D721Med (cell line): ENCODE measurements at places on chromosomes 7 and 10.

GRCh38 chr7:123437447-123437995, 96.9 kb downstream of the IQUB start:
- no peak for DNase-seq

DNA sequence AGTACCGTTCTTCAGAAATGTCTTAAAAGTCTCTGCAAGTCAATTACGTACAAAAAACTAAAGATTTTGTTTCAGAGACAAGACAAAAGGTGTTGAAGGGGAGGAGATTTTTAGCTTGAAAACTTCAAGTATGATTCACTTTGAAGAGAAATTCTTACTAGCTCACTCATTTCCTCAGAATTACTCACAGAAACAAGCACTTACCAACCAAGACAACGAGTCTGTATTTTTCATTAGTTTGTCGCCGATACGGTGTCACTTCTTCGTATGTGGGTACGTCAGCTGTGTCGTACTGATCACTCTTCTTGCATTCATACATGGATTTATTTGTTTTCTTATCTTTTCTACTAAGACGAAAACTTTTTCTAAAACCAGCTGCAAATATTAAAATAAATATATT, 90.6 kb upstream of the ODAD2 start:
- no peak for DNase-seq

DNA sequence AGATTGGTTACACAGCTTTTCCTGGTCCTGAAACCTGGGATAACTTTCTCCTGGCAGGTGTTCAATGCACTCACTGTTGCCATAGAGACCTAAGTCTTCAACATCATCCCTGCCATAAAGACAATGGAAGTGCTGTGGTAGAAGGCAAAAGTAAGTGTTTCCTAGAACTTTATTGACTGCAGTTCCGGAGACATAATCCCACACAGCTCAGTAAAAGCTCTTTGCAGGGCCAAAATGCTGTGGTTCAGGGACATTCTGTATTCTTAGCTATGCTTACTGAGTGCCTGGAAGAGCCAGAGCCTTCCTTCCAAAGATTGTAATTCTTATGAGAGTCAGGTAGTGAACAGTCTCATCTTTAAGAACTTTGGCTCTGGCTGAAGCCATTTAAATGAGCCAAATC, 5.3 kb downstream of the WIPF3 start:
- DNase-seq = no peak

DNA sequence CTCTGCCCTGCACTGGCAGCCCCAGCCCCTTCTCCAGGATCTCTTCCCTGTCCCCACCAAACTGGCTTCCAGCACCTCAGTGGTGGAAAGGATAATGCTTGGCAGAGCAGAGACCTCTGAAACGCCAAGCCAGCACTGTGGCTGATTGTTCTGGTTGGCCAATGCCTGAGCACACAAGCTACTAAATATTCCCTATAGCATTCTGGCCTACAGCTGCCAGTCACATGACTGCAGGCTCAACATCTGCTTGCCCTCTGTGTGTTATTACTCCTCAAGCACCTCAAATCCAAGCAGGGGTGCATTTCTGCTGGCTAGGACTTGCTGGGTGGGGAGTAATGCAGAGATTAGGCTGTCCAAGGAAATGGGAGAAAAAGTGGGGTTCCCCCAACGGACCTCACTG, 6.1 kb downstream of the TBATA start:
- no peak for DNase-seq

DNA sequence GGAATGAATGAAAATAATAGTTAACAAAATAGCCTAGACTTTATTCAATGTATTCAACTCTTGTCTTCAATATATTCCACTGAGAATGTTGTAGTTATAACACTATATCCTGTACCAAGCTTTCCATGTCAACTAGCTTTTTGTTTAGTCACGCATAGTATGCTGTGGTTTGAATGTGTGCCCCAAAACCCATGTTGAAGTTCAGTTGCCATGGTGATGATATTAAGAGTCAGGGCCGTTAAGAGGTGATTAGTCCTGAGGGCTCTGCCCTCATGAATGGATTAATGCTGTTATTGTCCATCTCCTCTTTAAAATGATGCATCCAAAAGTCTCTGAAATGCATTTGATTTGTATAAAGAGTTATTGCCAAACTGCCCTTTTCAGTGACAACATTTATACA, 887.6 kb downstream of the NRG3 start:
- no peak for DNase-seq

DNA sequence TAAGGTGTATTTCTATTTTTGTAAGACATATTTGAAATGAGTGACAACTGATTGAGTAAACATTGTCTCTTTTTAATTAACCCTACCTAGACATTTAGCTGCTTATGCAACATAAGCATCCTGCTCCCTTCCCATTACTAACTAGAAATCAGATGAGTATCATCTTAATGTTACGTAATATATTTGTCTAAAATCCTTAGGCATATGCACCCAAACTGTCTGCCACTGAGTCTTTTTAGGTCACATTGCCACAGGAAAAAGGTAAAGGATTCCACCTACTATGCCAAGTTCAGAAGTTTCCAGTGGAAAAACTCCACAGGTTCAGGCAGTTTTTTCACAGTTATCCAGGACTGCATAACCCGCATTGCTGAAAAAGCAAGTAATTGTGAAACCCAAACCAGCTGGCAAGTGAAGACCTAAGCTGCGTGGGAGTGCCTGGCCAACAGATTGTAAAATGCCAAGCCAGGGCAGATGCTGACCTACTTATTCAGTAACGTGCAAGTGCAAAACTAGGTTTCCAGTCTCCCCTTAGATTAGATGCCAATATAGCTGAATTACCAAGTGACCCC, 983.7 kb downstream of the GATA3 start:
- DNase-seq = no peak

GRCh38 chr10:113733635-113734034, 17.8 kb upstream of the PLEKHS1 start:
- DNase-seq = no peak

- DNase-seq = no peak
Observed at GRCh38 chr10:125708971-125709503, 10.5 kb upstream of the EDRF1 start.

GRCh38 chr7:88361357-88361756, 54.7 kb upstream of the STEAP4 start:
- DNase-seq = no peak

DNA sequence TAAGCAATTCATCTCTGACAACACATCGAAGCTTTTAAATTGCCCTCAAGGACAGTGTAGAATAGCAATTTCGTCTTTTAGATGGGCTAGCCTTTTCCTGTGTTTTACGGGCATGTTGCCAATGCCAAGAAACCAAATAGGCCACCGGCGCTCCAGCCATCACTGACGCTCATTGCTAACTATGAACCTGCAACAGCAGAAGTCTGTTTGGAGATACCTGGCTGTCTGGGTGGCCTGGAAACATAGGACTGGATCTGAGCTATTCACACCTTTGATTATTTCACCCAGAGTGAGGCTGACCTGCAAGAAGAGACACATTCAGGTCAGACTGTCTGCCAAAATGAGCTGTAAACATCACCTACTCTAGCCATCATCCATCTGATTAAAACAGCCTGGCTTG, 12.0 kb downstream of the KPNA7 start:
- no peak for DNase-seq

GRCh38 chr7:155490697-155491628, 33.0 kb downstream of the EN2 start:
- no peak for DNase-seq

DNA sequence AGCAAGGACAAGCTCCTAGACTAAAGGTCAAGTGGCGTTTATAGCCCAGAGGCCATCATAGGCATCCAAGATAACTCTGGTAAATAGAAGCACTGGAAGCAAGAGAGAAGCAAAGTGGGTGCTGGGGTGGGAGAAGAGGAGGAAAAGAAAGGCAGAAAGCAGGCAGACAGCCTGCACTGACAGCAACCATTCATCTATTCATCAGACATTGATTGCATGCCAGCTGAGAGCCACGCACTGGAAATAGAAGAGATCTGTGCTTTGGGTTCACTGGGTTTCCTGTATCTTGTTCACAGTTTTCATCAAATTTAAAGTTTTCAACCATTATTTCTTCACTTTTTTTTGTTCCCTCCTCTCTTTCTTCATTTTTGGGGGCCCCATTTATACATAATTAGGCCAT, 4.7 kb upstream of the SLIT1 start:
- DNase-seq = no peak

GRCh38 chr7:95875519-95875918, 103.2 kb downstream of the DYNC1I1 start:
- no peak for DNase-seq

GRCh38 chr7:12244694-12245093, 33.6 kb downstream of the TMEM106B start:
- no peak for DNase-seq

DNA sequence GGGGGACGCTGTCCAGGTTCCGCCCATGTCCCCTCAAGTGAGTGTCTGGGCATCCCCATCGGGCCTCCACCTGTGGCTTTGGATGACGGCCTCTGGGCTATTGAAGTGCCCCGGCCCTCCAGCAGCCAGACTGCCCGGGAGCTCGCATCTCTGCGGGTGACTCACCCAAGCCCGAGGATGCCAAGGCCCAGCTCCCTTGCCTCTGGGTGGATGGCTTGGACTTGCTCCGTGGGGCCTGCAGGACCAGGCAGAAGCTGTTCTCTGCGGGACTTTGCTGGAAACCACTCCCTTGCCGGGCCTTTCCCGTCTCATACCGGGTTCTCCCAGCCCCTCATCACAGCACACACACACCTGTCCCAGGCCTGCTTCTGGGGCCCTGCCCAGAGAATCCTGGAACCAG, 22.4 kb downstream of the DPYSL4 start:
- no peak for DNase-seq

DNA sequence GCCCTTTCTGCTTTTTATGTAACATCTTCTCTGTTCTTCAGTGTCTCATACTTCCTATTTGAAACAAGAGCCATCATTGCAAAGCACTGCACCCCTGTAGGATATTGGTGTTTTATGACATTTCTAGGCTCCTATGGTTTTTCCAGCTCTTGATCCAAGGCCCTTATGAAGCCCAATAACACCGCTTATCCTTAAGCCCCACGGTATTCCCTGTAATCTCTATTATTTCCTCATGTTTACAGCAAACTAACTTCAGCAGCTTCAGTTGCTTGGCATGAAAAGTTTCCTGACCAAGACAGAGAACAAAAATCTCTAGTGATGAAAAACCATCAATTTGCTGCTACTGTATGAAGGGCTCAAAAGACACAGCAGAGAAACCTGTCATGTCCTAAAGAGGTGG, 34.1 kb upstream of the TES start:
- no peak for DNase-seq

DNA sequence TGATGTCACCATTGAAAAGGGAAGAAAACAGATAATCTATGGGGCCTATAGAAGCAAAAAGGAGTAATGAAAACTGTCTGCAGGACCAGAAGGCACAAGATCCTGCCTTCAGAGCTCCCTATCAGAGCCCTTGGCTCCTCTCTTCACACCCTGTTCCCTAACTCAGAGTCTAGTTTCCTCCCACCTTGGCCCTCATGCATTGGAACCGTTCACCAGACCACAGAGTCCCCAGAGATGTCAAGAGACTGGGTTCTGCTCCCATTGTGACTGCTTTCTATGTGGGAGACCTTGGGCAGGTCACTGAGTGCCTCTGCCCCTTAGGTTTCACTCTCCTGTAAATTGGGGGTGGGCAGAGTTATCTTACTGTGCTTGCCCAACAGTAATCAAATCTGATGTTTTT, 80.1 kb upstream of the RPA3 start:
- no peak for DNase-seq

GRCh38 chr7:50205011-50205410, 99.5 kb upstream of the IKZF1 start:
- no peak for DNase-seq

- DNase-seq = no peak
Observed at GRCh38 chr10:282294-283139, 147.3 kb downstream of the ZMYND11 start.

DNA sequence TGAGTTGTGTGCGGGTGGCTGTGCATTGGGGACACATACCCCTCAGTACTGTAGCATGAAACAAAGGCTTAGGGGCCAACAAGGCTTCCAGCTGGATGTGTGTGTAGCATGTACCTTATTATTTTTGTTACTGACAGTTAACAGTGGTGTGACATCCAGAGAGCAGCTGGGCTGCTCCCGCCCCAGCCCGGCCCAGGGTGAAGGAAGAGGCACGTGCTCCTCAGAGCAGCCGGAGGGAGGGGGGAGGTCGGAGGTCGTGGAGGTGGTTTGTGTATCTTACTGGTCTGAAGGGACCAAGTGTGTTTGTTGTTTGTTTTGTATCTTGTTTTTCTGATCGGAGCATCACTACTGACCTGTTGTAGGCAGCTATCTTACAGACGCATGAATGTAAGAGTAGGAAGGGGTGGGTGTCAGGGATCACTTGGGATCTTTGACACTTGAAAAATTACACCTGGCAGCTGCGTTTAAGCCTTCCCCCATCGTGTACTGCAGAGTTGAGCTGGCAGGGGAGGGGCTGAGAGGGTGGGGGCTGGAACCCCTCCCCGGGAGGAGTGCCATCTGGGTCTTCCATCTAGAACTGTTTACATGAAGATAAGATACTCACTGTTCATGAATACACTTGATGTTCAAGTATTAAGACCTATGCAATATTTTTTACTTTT, 1.8 kb downstream of the DDIT4 start:
- DNase-seq = no peak

- peak; percentile 62 for DNase-seq
Observed at GRCh38 chr7:31027161-31027965, 24.7 kb upstream of the ADCYAP1R1 start.

DNA sequence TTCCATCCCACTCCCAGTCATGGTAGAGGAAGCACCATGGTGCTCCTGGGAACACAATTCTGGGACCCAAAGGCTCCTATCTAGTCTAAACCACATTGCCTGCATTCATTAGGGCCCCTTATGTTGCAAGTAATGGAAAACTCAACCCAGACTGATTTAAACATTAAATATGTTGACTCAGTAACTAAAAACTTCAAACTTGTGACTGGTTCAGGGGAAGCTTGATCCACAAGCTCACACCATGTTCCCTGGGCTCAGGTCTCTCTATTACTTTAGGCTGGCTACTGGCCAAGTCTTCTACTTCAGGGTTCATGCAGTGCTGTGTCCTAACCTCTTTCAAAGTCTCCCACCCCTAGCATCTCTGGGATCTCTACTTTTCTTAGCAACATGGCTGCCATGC, 13.1 kb downstream of the WNT16 start:
- no peak for DNase-seq

- no peak for DNase-seq
Observed at GRCh38 chr7:127290116-127290655, 37.4 kb upstream of the GRM8 start.

DNA sequence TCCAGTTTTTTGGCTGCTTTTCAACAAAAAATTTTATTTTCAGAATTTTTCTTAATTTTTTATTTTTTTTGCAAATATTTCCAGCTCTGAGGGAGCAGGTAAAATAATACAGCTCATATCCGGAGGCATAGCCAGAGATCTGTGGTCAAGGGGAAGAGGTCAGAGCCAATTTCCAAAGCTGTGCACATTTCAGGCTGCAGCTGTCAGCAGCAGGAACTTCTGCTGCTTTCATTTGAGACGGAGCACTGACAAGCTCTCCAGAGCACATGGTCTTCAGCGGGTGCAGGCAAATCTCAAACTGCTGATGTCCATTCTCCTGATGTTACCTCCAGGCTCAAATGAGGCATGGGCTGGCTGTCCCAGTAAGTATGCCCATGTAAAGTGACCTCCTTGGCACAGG, 31.1 kb downstream of the SLC26A4 start:
- no peak for DNase-seq
